ENCODE measurements at places on chromosomes 13 and 19. TPM values are rescaled to one million over a fixed set of nuclear protein-coding genes. Genes with fewer than 3 reads are reported as not detected.

ZNF714 gene
- polyA plus RNA-seq: 20.4 TPM

WDR88 gene
- 0.78 TPM for polyA plus RNA-seq

KCTD15 gene
- polyA plus RNA-seq: 52.3 TPM

- no peak for DNase-seq
These were observed 299.2 kb downstream of the OLFM4 start for GRCh38 chr13:53327680-53328315.

DNA sequence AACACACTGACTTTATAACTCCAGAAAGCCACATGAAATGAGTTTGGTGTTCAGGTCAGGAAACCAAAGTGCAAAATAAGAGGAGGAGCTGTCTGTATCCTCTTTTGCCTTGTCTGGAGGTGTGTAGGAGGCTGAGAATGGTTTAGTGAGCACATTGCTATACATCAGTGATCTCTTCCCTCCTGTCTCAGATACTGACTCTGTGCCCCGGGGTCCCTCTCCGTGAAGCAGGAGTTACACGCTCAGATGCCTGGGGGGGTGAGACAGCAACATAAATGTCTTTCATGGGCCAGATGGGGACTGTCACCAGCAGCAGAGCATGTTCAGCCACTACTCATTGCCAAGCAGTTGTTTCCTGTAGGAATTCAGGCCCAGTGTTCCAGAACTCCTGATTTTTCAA lies 285.4 kb downstream of the ATP8A2 start:
- DNase-seq: no peak

- no peak for DNase-seq
These were observed 10.6 kb downstream of the RFC3 start for GRCh38 chr13:33828431-33829129.

DNA sequence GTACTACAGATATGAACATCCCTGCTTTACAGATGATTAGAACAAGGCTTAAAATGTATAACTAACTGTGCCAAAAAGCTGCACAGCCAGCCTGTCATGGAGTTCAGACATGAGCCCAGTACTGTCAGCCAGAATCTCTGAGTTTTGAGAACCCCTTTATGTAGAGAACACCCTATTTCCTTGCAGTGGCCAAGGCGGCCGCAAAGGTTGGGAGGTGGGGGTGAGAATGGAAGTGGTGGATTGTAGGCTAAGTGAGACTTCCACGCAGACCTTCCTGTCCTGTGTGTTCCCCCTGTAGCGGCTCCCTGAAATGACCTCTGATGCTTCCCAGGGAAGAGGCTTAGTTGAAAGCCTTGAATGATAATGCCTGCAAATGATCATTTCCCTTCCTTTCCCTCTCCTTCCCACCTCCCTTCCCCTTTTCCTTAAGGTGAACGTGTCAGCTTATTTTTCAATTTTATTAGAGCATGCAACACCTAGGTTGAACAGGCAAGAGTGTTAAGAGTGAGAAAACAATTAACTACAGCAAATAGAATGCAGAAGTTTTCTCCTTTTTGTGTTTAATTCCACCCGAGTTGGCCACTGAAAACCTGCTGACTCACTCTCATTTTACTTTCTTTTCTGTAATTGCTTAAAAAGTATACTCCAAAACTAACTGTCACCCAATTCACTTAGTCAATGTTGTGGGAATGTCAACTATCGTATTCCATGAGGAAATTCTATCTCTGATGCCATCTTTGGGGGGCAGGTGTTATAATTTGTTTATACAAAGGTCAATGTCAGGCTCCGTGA lies 167.0 kb upstream of the EDNRB start:
- DNase-seq: no peak

DNA sequence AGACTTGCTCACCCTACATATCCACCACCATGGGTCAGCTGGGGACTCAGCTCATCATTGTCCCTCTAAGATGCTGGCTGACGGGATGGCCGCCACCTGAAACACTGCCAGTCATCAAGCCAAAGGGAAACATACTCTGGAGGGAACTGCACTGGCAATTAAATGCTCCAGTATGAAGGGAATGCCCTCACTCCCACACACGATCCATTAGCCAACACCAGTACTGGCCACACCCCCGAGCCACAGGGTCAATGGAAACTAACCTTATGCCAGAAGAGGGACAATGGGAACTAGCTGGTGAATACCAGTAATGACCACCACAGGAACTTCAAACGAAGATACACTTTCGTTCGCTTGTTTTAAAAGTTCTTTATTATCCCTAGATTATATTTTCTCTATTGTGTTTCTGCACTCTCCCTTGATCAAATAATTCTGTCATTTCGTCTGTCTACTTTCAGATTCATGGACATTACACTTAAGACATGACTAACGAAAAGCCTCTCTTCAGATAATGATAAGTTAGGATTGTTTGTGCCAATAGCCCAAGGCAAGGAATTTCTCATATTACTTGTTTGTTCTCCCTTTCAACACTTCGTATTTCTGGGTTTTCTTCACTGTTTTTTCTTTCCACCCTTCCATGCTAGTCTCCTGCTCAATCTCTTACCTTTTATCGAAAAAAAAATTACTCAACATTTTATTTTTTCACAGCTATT lies 1.7 kb upstream of the ZNF507 start:
- no peak for DNase-seq

GRCh38 chr19:44891016-44891882 lies at the start of gene TOMM40:
Gene TOMM40 (plus strand): TSS chr19:44891254. CDS start chr19:44891416, 162 bp downstream.
- DNase-seq: no peak

GRCh38 chr19:29660835-29661234 lies 4.4 kb upstream of the PLEKHF1 start:
- DNase-seq: no peak

DNA sequence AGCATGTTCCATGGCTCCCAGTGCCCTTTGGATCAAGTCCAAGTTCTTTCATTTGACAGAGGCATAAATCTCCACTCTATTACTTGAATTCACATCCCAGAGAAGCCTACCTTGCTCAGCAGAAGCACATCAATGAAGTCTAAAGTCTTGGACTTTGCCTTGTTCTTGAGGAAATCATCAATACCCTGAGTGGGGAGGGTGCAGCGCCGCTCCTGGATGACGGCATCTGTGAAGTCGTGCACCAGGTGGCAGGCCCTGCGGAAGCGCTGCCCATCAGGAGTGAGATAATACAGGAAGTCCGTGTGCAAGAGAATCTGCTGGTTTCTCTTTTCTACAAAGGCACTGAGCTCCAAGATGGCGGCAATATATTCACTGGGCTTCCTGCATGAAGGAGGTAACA lies 10.6 kb downstream of the CYP4F11 start:
- no peak for DNase-seq

DNA sequence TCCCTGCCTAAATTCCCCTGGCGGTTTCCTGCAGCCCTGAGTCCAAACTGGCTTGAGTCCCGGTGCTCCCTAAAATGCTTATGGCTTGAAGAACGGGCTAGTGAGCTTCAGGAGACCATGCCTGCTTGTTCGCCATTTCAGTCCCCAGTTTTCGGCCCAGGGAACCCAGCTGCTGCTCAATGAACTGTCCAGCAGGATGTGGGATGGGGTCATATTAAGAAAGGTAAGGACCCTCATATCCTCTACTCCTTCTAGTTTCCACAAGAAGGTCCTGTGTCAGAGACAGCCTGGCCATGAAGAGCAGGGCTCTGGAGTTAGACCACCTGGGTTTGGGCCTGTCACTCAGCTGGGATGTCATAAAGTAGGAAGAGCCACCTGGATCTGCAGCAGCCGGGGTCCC lies 17.0 kb upstream of the SPC24 start:
- DNase-seq: no peak

DNA sequence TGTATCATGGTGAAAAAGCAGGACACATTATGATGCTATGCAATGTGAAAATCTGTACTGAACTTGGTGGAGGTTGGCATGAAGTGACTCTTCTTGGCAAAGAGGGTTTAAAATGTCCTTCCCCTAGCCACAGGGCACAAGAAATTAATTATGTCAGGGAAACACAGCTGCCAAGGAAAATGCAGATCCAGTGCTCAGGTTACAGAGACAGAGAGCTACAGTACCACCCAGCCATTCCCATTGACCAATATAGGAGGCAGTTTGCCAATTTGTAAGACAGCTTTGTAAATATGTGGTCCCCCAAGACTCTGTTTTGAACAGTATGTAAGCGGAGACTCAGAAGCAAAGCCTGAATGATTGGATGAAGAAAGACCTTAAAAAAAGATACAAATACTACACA lies 69.4 kb upstream of the KLF12 start:
- no peak for DNase-seq

Measured in left renal pelvis (tissue), 4 donors.